HT1080 (cell line): ENCODE measurements at places on chromosomes 16 and 17. TPM values are rescaled to one million over a fixed set of nuclear protein-coding genes. Genes with fewer than 3 reads are reported as not detected.

The FBXO39 gene
- total RNA-seq: not detected in 2 replicates

The HS3ST2 gene
- not detected in 2 replicates for total RNA-seq

The MT3 gene
- not detected in 2 replicates for total RNA-seq

DNA sequence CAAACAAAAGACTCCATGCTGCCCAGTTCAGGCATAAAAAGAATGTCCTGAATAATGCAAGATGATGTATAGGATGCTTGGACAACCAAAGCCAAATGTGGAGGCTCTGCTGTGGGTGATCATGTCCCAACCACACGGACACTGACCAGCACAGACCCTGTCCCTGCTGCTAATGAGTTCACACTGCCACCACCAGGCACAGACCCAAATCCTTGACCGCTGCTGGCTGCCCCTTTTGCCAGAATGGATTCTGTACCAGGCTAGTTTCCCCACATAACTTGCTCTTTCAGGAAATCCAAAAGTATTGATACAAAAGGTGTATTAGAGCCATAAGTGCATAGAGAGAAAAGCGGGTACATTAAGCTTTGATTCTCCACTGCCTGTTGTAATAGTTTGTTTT, 60.9 kb downstream of the XYLT1 start:
- no peak for DNase-seq

DNA sequence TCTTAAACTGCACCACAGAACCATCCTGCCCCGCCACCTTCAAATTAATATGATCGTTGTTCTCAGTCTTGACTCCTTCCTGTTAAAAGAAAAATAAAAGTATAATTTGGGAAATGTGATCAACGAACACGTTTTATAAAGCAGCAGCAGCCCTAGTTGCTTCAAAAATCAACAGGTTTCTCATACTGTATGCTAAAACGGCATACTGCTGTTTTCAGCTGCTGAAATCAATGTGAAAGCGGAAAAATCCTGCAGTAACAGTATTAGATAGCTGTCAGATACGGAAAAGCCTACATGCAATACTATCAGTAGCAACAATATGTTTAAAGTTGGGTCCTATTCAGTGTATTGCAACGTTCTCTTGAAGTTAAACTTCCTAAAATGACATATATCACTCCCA, 1.6 kb downstream of the SUMO2 start:
- no peak for DNase-seq

- DNase-seq: no peak
These were observed 24.9 kb downstream of the HYDIN start for GRCh38 chr16:71205482-71206131.

DNA sequence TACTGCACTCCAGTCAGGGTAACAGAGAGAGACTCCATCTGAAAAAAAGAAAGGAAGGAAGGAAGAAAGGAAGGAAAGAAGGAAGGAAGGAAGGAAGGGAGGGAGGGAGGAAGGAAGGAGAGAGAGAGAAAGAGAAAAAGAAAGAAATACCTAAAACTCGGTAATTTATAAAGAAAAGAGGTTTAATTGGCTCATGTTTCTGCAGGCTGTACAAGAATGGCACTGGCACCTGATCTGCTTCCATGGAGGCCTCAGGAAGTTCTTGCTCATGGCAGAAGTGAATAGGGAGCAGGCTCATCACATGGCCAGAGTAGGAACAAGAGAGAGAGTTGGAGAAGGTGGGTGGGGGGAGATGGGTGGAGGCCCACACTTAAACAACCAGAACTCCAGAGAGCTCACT, 215.2 kb upstream of the IRX3 start:
- DNase-seq: no peak

DNA sequence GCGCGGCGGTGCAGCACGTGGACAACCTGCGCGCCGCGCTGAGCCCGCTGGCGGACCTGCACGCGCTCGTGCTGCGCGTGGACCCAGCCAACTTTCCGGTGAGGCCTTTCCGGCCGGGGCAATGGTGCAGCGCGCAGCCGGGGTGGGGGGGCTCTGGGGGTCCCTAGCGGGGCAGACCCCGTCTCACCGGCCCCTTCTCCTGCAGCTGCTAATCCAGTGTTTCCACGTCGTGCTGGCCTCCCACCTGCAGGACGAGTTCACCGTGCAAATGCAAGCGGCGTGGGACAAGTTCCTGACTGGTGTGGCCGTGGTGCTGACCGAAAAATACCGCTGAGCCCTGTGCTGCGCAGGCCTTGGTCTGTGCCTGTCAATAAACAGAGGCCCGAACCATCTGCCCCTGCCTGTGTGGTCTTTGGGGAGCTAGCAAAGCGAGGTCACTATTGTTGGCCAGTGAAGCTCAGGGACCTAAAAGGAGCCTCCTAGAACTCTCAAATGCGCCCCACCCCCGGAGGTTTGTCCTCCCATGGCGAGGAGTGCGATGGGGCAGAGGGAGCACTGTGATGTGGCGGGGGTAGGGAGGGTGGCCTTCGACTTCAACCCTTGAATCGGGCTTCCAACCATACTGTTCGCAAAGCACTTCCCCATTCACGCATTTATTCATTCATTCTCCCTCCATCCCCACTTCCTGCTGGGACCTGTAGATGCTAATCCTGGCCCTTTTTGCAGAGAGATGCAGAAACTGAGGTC, 770 bp downstream of the HBM start:
- DNase-seq: no peak

GRCh38 chr16:75345711-75346110, 87.6 kb downstream of the CFDP1 start:
- no peak for DNase-seq
